IPS DF 6.9 (cell line): ENCODE measurements at places on chromosomes 6 and 20.
A peak's percentile ranks its signal among the peaks of the same experiment; 100 is the strongest.

GRCh38 chr6:164108869-164109769 is 694.6 kb downstream of the QKI start:
- no peak overlapping the region for H3K4me3 ChIP-seq
- H3K27ac ChIP-seq = no peak overlapping the region
- no peaks in the 10 kb centered on the region for H3K4me1 ChIP-seq
- H3K36me3 ChIP-seq = no peaks in the 10 kb centered on the region

DNA sequence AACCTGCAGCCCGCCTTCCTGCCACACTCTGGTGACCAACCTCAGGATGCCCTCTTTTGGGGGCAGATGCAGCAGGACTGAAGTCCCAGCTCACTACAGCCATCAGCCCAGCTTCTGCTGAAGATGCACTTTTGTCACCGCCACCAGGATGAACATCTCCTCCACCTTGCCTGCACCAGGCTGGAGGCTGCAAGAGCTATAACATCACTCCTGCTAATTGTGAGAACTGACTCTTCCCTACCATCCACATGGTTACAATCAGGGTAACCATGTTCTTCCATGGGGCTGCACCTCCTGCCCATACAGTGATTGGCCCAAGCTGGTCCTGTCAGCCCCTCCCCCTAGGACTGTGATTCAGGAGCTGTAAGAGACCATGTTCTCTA is 2.0 kb upstream of the ACTL10 start:
- H3K4me1 ChIP-seq = peaks cover 3% of the 10 kb centered on the region
- no peak overlapping the region for H3K27ac ChIP-seq
- H3K27me3 ChIP-seq = no peaks in the 10 kb centered on the region
- no peak overlapping the region for H3K4me3 ChIP-seq
- H3K36me3 ChIP-seq = peaks cover 6% of the 10 kb centered on the region; the same call in 1 of the 2 replicates
- no peak for DNase-seq

GRCh38 chr6:167674486-167674885 is 152.2 kb upstream of the AFDN start:
- no peak for DNase-seq
- H3K4me3 ChIP-seq = no peak overlapping the region
- H3K4me1 ChIP-seq = peaks cover 3% of the 10 kb centered on the region; the same call in 1 of the 2 replicates
- H3K27ac ChIP-seq = no peak overlapping the region
- no peaks in the 10 kb centered on the region for H3K36me3 ChIP-seq

DNA sequence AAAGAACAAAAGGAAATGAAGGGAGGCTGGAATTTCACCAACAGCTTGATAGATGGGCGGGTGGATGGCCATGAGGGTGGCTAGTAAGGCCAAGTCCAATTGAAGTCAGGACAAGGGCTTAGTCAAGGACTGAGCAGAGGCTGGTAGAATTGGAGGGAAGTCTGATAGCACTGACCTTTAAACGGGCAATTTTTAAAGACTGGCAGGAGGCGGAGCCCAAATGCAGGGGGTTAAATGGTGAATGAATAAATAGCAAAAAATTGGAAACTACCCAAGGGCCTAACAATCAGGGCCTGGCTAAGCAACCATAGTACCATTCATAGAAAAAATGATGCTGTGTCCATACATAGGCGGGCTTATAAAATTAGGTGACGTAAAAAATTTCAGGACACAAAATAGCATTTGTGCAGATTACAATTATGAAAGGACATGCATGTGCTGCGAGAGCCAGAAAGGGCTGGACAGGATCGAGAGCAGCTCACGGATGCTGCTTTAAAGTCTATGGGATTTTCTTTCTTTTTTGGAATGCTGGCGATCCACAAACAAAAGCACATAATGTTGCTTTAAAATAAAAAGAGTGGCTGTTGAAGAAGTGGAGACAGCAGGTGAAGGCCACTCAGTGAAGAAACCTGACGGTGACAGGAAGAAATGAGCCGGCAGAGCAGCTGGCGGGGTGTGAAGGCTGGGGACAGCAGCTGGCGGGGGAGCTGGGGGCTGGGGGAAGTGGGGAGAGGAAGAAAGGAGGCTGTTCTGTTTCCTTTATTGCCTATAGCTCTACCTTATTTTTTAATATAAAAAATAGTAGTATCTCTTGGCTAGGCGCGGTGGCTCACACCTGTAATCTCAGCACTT is 42.8 kb upstream of the TAF8 start:
- no peak overlapping the region for H3K4me3 ChIP-seq
- DNase-seq = no peak
- H3K27ac ChIP-seq = no peak overlapping the region
- H3K36me3 ChIP-seq = no peaks in the 10 kb centered on the region
- H3K27me3 ChIP-seq = no peaks in the 10 kb centered on the region
- H3K4me1 ChIP-seq = peaks cover 4% of the 10 kb centered on the region; the same call in 1 of the 2 replicates

- no peak overlapping the region; the same call in 1 of the 2 replicates for H3K4me3 ChIP-seq
- DNase-seq = no peak
- no peaks in the 10 kb centered on the region for H3K27me3 ChIP-seq
- H3K4me1 ChIP-seq = peaks cover 7% of the 10 kb centered on the region
Observed at GRCh38 chr20:63957690-63958441, 1.6 kb upstream of the UCKL1 start.

DNA sequence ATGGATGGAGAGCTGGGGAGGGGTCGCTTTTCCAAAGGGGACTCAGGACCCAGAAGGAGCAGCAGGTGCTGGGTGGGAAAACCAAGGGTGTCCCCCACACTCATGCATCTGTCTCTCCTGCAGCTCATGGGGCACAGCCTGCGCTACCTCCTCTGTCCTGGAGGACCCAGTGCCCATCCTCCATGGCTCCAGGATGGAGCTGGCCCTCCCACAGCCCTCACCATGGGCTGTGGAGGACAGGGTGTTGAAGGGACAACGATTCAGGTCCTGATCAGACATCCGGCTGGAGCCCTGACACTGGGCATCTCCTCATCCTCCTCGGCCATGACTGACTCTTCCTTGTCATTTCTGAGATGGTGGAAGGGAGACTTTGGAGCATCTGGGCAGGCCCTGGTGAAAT is 97.9 kb upstream of the SULF2 start:
- H3K36me3 ChIP-seq = no peaks in the 10 kb centered on the region
- DNase-seq = no peak
- no peak overlapping the region for H3K27ac ChIP-seq
- H3K4me3 ChIP-seq = no peak overlapping the region

GRCh38 chr6:157981132-157981394 is 600 bp upstream of the SYNJ2 start:
- no peaks in the 10 kb centered on the region for H3K36me3 ChIP-seq
- H3K4me3 ChIP-seq = peak overlapping the region; percentile 91; the same call in 1 of the 2 replicates
- no peak overlapping the region for H3K27ac ChIP-seq
- H3K4me1 ChIP-seq = no peaks in the 10 kb centered on the region; the same call in 1 of the 2 replicates

DNA sequence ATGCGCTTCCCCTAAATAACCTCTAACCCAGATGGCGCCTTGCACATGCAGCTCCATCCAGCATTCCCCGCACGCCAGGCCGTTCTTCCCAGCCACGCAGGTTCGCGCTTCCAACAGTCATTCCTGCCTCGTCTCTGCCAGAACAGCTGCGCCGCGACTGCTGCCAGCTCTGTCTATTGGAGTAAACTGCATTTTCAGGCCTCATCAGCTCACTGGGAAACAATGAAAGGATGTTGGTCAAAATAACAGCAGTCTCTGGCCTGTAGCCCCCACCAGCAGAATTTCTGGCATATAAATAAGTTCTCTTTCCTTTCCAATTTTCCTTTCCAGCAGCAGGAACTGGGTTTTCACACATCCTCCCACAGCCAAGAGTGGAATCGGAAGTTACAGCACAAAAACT is 14.6 kb downstream of the NRSN1 start:
- H3K4me1 ChIP-seq = no peaks in the 10 kb centered on the region
- no peaks in the 10 kb centered on the region for H3K36me3 ChIP-seq
- H3K27ac ChIP-seq = no peak overlapping the region
- no peaks in the 10 kb centered on the region for H3K27me3 ChIP-seq
- DNase-seq = no peak

DNA sequence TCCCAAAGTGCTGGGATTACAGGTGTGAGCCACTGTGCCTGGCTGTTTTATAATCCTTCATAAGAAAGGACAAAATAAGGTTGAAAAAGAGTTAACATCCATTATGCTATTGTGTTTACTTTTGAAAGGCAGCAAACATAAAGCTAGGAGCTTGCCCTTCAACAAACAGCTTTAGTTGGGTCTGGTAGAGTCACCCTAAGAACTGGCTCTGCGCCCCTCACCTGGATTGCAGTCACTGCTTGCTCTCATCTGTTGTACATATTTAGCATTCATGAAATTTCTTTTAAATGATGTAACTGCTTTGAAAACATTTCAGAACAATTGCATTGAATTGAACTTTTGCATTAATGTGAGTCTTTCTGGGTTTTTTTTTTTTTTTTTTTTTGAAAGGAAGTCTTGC is 38.9 kb downstream of the JARID2 start:
- H3K27me3 ChIP-seq = no peaks in the 10 kb centered on the region
- H3K27ac ChIP-seq = no peak overlapping the region
- H3K4me1 ChIP-seq = peaks cover 6% of the 10 kb centered on the region; the same call in 1 of the 2 replicates
- H3K36me3 ChIP-seq = no peaks in the 10 kb centered on the region; the same call in 1 of the 2 replicates

DNA sequence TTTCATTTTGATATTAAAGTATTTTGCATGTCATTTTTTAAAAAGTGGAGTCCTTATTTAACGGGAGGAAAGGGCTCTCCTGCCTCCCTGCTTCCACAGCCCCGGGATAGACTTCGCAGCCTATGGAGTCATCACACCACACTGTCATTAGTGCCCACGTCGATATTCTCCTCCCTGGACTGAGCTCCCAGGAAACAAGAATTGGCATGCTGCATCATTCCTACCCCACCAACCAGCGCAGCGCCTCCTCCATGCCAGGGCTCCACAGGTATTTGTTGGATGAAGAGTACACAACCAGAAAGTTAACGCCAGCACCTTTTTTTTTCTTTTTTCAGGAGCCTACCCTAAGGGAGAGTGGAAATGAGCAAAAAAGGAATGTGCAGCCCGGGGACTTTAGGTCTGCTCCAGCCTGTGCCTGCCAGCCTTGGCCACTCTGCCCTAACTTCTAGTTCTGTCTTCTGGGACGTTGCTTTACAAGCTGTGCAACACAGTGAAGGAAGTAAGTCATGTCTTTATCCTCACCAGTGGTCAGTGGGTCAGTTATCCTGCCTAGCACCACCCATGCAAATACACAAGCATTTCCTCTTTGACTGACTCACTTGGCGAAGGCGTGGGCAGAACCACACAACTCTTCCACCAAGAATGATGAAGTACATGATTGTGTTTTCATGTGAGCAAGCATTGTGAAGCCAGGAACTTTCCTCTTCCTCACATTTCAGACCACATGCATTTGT is 180.7 kb upstream of the UST start:
- no peak overlapping the region for H3K27ac ChIP-seq
- H3K36me3 ChIP-seq = no peaks in the 10 kb centered on the region
- H3K4me3 ChIP-seq = no peak overlapping the region
- no peaks in the 10 kb centered on the region for H3K27me3 ChIP-seq
- DNase-seq = no peak

- no peak overlapping the region for H3K27ac ChIP-seq
- H3K4me1 ChIP-seq = no peaks in the 10 kb centered on the region
- no peak for DNase-seq
- H3K4me3 ChIP-seq = no peak overlapping the region
- H3K36me3 ChIP-seq = no peaks in the 10 kb centered on the region
- no peaks in the 10 kb centered on the region for H3K27me3 ChIP-seq
Observed at GRCh38 chr20:12057778-12058177, 140.1 kb downstream of the BTBD3 start.

GRCh38 chr6:83370567-83370966 is 60.3 kb downstream of the ME1 start:
- DNase-seq = no peak
- H3K27me3 ChIP-seq = no peaks in the 10 kb centered on the region
- no peak overlapping the region for H3K27ac ChIP-seq

- peaks cover 5% of the 10 kb centered on the region for H3K4me1 ChIP-seq
- no peak overlapping the region for H3K4me3 ChIP-seq
- H3K36me3 ChIP-seq = no peaks in the 10 kb centered on the region
- H3K27me3 ChIP-seq = no peaks in the 10 kb centered on the region
- no peak overlapping the region for H3K27ac ChIP-seq
Observed at GRCh38 chr6:14010275-14010674, 85.5 kb downstream of the RNF182 start.

DNA sequence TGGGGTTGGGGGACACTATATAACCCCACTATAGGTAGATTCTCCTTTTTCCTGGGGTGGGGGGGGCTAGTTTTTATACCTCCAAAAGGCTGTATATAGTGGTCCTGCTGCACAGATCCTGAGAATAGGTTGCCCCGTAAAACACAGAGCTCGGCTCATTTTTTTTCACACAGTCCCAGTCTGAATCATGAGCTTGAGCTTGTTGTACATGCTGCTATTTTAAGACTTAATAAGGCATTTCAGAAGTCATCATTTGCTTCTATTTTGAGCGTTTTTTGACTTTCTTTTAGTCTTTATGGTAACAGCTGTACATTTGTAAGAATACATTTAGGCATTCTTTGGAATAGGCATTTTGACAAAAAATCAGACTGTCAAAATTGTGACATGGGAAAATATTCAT is 30.5 kb downstream of the SLC9A8 start:
- H3K4me3 ChIP-seq = no peak overlapping the region
- H3K27ac ChIP-seq = no peak overlapping the region
- H3K36me3 ChIP-seq = no peaks in the 10 kb centered on the region
- no peak for DNase-seq
- no peaks in the 10 kb centered on the region for H3K27me3 ChIP-seq

GRCh38 chr6:123417535-123417934 is 219.2 kb downstream of the TRDN start:
- no peak for DNase-seq
- H3K27me3 ChIP-seq = no peaks in the 10 kb centered on the region
- no peak overlapping the region for H3K27ac ChIP-seq
